Uterus (tissue), 4 donors: ENCODE measurements at places on chromosomes 7 and 10. TPM values are rescaled to one million over a fixed set of nuclear protein-coding genes. Genes with fewer than 3 reads are reported as not detected.

The ANKRD30A gene
- total RNA-seq, result not detected

The DOCK4 gene
- total RNA-seq, result 48.8 TPM

The ZNF800 gene
- total RNA-seq, result 31.6 TPM

The NODAL gene
- total RNA-seq, result not detected

The PLA2G12B gene
- not detected for total RNA-seq

The RBP4 gene
- 3.2 TPM for total RNA-seq

The C10orf62 gene
- total RNA-seq, result not detected

The MKX gene
- 5.1 TPM for total RNA-seq
